ENCODE measurements at places on chromosomes 11 and 22.

DNA sequence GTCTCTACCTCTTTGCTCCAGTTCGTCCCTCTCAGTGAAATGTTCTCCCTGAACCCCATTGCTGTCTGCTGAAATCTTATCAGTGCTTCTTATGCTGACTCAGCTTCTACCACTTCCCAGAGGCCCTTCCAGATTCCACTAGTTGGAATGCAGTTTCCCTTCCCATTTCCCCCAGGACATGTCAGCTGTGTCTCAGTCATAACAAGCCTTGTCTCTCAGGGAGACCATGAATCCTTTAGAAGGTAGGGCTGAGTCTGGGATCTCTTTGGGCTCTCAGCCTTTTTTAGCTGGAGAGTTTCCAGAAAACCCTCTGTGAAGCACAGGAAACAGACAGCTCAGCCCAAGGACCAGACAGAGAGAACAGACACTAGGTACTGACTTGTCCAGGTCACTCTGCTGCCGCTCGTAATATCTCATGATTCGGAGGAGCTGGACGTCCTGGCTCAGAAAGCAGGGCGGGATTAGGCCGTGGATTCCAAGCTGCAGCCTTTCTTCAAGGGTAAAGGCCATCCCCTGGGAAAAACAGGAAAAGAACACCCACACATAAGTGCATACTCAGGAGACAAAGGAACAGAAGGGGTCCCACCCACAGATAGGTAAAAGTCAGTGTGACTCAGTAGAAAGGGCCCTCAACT lies 113.0 kb downstream of the ME3 start:
- H3K36me3 ChIP-seq: no peaks in the 10 kb centered on the region
- no peak overlapping the region for H3K4me3 ChIP-seq
- no peak for DNase-seq

DNA sequence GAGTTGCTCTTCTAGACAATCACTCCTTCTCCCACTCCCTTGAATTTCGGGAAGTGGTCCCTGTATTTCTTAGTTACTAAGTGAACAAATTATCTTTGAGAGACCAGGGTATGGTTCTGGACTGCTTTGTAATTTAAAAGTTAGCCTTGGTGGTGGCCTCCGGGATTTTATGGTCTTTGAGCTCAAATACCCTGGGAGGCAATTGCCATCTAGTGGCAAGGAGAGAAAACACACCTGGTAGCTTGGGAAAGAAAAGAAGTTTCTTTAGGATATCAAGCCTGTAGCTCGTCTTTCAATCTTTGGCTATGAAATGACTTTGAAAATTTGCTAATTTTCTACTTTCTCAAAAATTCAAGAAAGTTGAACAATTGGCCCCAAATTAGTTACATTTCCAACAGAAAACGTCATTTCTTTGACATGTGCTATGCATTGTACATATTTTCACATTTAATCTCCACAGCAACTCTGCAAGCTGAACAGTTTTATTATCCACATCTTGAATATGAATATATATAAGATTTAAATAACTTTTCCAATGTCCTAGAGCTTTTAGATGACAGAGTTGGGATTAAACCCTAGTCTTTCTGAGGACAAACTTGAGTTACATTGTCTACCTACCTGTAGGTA lies 39.1 kb downstream of the MMP27 start:
- no peak overlapping the region for H3K4me3 ChIP-seq
- H3K27me3 ChIP-seq: no peaks in the 10 kb centered on the region
- no peaks in the 10 kb centered on the region for H3K36me3 ChIP-seq
- DNase-seq: no peak
- no peaks in the 10 kb centered on the region for H3K4me1 ChIP-seq

- H3K4me1 ChIP-seq: peaks cover 40% of the 10 kb centered on the region
- H3K27me3 ChIP-seq: no peaks in the 10 kb centered on the region
- no peak for DNase-seq
- H3K27ac ChIP-seq: no peak overlapping the region
- H3K36me3 ChIP-seq: peaks cover 8% of the 10 kb centered on the region
Measured at GRCh38 chr22:46727813-46728364, 10.2 kb downstream of the CERK start.

DNA sequence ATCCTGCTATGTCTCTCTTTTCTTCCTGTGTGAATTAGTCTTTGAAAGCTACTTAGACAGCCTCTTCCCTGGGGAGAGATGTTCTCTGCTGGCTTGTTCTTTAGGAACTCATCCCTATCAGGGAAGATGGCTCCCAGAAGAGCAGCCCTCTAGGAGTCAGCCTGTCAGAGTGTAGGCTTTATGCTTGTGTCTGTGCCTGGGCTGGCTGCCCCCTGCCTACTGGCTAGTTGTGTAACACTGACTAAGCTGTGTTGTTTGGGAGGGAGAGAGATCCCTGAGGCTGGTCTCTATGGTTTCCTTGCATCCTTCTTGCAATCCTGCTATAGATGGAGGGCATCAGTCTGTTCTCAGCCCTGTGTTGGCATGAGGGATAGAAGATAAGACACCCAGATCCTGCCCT lies 112.2 kb downstream of the STIM1 start:
- peak overlapping the region; percentile 14 for H3K27ac ChIP-seq
- no peak for DNase-seq
- H3K27me3 ChIP-seq: no peaks in the 10 kb centered on the region
- peaks cover 3% of the 10 kb centered on the region for H3K36me3 ChIP-seq
- peaks cover 49% of the 10 kb centered on the region for H3K4me1 ChIP-seq
